ENCODE measurements at places on chromosomes 4 and X.

GRCh38 chrX:139890991-139891700 is 41.7 kb downstream of the ATP11C start:
- no peak for DNase-seq

- DNase-seq: no peak
Measured at GRCh38 chr4:11426731-11427120, 2.0 kb downstream of the HS3ST1 start.

GRCh38 chr4:33116871-33117270 is 2396.7 kb downstream of the PCDH7 start:
- DNase-seq: no peak

- no peak for DNase-seq
Measured at GRCh38 chr4:41144812-41145211, 69.5 kb downstream of the APBB2 start.

DNA sequence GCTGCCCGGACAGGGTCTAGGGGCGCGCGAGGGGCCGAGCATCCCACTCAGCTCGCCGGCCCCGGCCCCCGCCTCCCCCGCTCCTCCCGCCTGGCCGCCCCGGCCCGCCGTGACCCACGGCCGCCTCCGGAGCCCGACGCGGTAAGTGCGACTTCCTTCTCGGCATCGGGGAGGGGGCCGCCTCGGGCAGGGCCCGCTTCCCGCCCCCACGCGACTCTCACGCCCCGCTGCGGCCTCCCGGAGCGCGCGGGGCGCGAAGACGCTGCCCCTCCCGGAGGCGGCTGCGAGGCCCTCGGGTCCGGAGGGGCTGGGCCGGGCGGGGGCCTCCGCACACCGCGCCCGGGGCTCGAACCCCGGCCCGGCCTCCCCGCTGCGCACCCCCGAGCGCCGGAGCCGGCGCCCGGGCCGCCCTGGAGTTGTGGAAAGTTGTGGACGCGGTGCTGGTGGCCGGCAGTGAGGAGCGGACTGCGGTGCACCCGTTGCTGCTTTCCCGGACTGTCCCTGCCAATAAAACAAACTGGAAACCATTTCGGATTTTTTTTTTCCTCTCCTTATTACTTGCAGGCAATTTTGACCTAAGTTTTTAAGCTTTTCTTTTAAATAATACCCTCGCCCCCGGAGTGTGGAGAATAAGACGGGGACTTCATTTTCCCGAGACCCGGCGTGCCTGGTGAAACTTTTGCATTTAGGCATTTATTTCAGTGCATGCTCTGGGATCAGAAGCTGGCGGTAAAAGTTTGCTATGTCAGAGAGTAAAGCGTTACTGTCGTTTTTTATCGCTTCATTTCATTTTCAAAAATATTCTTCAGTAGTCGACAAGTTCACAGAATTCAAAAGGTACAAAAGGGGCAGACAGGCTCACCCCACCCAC is 13.0 kb upstream of the TMEM156 start:
- DNase-seq: peak; percentile 31

DNA sequence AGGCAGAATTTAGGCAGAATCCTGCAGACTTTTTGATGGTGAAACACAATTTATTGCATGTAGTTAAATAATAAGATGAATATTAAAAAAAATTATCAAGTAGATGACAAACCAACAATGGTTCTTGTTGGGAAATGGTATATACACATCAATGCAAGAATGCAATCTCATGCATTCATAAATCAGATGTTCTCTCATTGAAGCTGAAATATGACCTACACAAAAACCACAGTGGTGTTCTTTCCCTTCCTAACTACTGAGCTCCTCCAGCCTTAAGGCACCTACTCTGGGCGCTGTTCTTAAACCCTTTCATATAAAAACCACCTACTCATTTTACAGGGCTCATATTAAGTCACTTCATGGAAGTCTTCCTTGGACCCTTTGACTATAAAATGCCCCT is 64.1 kb downstream of the ANTXR2 start:
- no peak for DNase-seq

DNA sequence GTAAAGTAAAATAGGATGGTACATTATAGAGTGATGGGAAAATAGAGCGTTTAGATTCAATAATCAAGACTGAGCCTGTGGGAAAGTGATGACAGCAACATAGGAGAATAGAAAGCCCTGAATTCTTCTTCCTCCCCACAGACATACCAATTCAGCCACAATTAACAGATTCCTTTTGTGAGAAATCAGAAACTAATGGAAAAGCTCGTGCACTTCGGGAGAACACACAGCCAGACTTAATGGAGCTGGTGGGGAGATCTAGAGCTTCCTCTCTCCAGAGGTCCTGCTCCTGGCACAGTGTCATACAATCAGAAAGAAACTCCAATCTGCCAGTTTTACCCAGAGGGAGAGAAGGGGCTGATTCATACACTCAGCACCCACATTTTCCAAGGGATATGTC is 676.3 kb upstream of the BOD1L1 start:
- DNase-seq: no peak

GRCh38 chr4:154485127-154485773 is 6.3 kb downstream of the DCHS2 start:
- no peak for DNase-seq

- no peak for DNase-seq
Measured at GRCh38 chr4:151472711-151473110, 63.7 kb downstream of the FHIP1A start.

DNA sequence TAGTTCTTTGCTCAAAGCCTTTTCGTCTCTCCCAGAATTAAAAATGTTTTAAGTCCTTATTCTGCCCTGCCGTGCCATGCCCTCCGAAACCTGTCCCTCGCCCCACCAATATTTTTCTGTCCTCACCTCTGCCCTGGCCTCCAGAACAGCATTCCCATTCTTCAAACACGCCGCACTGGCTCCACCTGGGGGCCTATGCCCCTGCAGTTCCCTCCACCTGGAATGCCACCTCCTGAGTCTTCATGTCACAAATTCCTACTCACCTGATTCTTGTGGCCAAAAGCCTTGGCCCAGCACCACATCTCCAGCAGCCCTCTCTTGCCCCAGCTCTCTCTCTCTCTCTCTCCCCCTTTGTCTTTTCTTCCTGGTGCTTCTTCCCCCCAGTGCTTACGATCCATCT is 91.6 kb downstream of the APBB2 start:
- DNase-seq: no peak

- no peak for DNase-seq
Measured at GRCh38 chrX:111168314-111168713, 72.3 kb downstream of the PAK3 start.

- DNase-seq: no peak
Measured at GRCh38 chr4:11912886-11913285, 484.2 kb upstream of the HS3ST1 start.

DNA sequence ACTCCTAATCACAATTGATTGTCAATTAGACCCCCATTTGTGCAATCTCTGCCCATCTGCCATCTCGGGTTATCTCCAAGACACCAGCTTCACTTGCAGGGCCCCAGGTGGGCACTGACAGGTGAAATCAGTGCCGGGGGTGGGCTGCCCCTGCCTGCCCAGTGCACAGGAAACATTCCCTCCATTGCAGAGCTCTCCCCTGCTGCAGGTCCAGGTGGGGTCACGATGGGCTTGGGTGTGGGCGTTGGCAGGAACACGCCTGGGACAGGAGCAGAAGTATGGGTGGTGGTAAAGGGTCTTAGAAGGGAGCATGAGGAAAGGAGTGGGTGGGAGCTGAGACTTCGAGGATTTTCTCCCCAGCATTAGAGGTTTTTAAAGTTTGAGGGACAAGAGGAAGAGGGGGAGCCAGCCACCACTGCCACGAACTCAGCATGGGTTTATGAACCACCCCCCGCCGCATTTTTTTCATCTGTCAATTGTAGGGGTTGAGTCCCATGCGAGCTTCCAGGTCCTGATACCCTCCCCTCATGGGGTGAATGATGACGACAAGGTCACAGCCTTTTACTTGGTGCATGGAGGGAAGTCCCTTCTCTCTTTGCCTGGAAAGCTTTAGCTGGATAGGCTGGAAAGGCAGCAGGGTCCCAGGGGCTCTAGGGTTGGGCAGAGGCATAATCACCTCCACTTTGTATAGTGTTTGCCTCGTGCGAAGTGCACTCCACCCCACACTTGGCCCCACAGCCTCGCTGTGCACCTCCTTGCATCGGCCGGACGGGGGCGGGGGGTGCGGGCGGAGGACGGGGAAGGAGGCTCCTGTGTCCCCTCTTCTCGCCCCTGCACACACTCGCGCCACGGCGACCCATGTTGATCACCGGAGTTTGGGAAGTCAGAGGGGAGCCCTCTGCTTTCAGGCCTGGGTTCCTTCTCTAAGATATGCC is 3.5 kb upstream of the NKX1-1 start:
- no peak for DNase-seq

- DNase-seq: no peak
Measured at GRCh38 chr4:32472918-32473317, 1752.7 kb downstream of the PCDH7 start.

All from activated CD8-positive, alpha-beta memory T cell treated with anti-CD3 and anti-CD28 coated beads for 48 hours (primary cell).